ENCODE measurements at places on chromosomes 3 and 15.

DNA sequence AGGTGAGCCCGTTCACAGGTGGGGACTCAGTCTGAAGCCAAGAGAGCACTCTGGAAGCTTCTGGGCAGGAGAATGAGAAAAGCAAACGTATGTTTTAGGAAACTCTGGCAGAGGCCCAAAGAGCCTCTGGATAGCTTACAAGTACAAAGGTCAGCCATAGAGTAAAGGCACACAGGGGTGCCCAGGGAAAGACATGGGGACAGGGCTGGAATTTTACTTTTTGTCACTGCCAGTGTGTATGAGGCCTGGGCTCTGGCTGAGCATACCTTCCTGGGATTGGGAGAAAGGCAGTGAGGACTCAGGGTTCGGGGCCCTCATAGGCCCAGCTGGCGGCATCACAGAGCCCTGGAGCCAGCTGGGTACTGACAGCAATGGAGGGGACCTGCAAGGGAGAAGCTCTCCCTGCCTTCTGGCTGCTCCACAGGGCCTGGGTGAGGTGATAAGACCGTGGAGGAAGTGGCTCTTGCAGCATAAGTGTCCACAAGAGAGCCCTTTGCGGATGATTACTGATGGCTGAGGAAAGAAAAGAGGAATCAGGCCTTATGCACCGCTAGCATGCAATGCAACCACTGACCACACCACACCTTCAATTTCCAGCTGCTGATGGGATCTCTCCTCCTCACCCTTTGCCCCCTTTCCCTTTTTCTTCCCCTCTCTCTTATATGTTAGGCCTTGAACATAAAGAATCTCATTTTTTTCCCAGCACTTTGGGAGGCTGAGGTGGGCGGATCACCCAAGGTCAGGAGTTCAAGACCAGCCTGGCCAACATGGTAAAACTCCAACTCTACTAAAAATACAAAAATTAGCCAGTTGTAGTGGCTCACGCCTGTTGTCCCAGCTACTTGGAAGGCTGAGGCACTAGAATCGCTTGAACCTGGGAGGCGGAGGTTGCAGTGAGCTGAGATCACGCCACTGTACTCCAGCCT is 25.1 kb upstream of the BCL2L10 start:
- DNase-seq = no peak

DNA sequence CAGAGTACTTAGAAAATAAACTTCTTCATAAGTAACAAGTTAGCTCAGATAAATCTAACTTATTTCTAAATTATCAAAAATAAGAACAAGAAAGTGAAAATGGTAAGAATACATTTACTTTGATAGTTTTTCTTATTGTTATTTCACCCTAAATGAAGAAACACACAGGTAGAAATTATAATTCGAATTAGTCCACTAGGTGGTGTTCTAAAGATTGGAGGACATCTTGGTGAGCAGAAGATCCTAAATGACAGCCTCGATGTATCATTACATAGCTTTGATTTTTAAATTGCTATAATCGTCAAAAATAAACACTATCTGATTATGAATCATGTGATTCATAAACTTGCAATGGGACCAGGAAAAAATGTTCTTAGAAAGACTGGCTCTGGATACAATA is 280.8 kb upstream of the UBE2E2 start:
- DNase-seq = no peak

- DNase-seq = no peak
These were observed 135.8 kb downstream of the RPL22L1 start for GRCh38 chr3:170734043-170734734.

DNA sequence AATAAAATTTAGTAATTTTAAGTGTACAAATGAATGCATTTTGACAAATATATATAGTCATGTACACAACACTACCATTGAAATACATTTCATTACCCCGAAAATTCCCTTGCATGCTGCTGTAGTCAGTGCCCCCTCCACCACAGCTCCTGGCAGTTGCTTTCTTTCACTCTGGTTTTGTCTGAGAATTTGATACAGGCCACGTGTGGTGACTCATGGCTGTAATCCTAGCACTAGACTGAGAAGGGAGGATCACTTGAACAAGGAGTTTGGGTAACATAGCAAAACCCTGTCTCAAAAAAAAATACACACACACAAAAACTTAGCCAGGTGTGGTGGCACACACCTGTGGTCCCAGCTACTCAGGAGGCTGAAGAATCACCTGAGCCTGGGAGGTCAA is 65.4 kb downstream of the TFRC start:
- no peak for DNase-seq

GRCh38 chr3:146557745-146558144 is 13.3 kb upstream of the PLSCR1 start:
- DNase-seq = no peak

- DNase-seq = no peak
These were observed 558.5 kb downstream of the MECOM start for GRCh38 chr3:169104972-169105371.

GRCh38 chr3:38723569-38724391 is 74.3 kb upstream of the SCN5A start:
- no peak for DNase-seq

Data from activated CD8-positive, alpha-beta memory T cell treated with anti-CD3 and anti-CD28 coated beads for 4 hours (primary cell).